SIG-M5 (cell line): ENCODE measurements at places on chromosomes 12 and 14.
A peak's percentile ranks its signal among the peaks of the same experiment; 100 is the strongest.

DNA sequence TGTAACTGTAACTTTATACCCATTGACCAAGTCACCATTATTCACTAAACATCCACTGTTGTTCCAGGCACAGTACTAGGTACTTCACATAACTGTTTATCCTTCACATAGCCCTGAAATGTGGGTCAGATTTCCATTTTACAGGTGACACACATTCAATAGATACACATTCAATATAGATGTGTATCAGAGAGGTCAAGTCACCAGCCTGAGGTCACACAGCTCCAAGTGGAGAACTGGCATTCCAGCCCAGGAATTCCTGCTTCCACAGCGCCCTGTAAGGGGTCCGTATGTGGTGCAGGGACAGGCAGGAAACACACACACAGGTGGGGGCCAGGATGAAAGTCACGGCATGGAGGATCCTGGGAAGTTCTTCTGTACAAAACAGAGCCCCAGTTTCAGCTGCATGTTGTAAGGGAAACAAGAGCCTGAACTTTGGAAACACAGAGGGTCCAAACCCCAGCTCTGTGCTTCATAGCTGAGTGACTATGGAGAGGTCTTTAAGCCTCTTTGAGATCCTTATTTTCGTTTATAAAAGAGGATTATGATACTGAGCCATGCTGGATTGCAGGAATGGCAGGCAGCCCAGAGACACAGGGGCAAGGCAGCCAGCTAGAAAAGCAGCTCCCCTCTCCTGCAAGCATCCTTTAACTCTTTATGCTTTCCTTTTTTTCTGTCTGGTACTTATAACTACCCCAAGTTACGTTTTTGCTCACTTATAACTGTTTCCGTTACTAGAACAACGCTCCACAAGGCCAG, 50.3 kb upstream of the DICER1 start:
- DNase-seq: no peak

GRCh38 chr12:116186482-116187150, 90.9 kb downstream of the MED13L start:
- DNase-seq: no peak

- no peak for DNase-seq
Observed at GRCh38 chr12:57240066-57240921, 10.7 kb downstream of the STAC3 start.

DNA sequence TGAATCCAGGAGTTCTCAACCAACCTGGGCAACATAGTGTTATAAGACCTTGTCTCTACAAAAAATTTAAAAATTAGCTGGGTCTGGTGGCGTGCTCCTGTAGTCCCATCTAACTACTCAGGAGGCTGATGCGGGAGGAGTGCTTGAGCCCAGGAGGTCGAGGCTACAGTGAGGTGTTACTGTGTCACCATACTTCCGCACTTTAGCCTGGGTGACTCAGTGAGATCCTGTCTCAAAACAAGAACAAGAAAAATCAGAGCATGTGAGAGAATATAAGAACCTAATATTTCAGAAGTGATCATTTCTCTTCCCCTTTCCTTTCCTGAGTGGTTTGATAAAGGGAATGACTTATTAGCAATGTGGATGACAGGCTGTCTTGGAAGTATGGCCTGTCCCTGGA, 9.5 kb downstream of the TRAF3 start:
- no peak for DNase-seq

DNA sequence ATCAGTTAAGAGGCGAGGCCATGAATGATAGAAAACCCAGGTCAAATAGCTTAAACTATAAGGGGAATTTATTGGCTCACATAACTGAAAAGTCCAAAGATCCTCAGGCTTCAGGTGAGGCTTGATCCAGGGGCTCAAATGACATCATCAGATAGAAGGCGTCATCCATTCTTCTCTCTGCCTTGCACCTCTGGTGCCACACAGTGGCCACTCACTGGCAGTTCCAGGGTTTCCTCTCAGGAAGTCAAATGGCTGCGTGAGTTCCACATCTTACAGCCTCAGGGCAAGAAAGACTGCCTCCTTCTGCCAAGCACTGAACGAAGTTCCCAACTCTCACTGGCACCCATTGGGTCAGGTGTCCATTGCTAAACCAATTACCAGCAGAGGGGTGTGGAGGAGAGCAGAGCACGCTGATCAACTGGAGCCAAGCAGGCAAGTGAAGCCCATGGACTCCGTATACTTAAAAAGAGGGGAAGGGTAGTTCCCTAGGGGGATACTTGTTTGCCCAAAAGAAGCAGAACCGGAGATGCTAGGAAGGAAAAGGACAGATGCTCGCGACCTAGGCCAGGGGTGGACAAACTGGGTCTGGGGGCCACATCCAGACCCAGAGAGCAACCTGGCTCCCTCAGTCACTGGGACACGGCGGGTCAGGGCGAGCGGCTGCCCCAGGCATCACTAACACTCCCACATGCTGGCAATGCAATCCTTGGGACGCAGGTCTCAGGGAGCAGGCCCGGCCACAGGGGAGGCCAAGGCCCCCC, 69.3 kb downstream of the SERPINA3 start:
- no peak for DNase-seq

- no peak for DNase-seq
Observed at GRCh38 chr12:95620171-95620570, 68.9 kb upstream of the USP44 start.

DNA sequence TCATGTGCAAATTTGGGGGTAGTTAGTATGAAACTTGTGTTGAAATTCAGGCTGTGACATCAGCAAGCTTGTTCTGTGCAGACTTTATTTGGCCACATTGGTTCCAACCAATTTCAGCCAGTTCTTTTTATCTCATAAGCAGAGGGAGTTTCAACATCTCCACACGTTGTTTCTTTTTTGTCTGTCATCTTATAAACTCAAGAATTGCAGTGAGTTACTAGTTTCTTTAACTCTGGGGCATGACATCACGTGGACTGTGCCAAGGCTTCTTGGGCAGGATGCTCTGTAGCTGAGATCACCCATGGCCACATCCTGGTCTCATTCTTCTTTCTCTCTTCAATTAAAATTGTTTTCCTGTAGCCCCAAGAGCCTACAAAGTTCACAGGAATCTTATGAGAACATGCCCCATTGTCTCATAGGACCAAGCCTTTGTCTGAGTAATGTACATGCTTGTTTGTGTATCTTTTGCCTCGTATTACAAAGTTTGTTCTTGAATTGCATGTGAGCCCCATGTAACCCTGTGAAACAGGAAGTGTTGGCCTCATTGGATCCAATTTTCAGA, 982.0 kb upstream of the TMEM132C start:
- no peak for DNase-seq

- no peak for DNase-seq
Observed at GRCh38 chr12:102708108-102708507, 208.9 kb downstream of the PAH start.

GRCh38 chr14:22998329-22999012, 11.5 kb downstream of the C14orf93 start:
- no peak for DNase-seq

GRCh38 chr12:49019443-49020324, 1.1 kb upstream of the PRKAG1 start:
- DNase-seq: peak; percentile 34

GRCh38 chr12:103680591-103681141, 93.6 kb downstream of the STAB2 start:
- DNase-seq: no peak

DNA sequence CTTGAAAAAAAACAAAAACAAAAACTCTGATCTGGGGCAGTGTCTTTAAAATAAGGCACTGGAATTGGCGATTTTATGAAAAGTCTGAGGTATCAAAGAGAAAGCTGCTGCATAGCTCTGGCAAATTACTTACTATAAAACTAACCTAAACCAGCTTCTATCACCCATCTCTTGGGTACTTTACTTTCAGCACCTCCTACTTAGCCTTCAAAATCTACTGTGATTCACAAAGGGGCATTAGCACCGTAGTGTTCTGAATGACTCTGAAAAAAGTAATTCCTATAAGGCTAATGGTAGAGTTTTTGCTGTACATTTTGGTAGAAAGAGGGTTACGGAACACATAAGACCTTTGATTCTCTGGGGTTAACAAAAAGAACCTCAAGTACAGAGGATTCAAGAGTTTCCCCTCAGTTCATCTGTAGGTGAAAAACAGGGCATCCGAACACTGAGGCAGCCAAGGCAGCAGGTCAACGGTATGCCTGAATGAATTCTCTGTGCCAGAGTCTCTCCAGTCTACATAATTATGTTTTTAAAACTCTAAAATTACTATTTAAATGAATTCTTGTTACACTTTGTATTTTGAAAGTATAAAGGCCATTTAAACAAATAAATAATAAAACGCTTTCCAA, 101.5 kb downstream of the ELK3 start:
- no peak for DNase-seq

GRCh38 chr14:37172024-37172869, at the start of gene SLC25A21:
Gene SLC25A21 (minus strand): TSS chr14:37172606.
- DNase-seq: no peak

DNA sequence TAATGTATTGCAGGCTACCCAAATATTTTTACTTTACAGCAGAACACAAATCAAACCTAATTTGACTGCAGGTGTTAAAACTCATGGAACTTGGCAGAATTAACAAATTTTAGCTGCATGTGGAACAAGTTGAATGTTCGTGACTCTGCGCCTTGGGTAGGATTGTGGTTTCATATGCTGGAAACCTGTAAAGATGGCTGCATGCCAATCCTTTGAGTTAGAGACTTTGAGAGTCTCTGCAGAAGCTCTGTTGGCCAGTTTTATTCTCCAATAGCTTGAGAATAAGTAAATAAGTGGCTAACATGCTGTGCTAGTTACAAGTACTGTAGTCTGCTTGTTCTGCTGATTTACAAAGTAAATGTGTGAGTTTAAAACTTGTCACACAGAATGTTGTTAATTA, 77.8 kb downstream of the PDE6H start:
- no peak for DNase-seq

GRCh38 chr14:67892466-67893100, 73.0 kb downstream of the RAD51B start:
- DNase-seq: no peak

GRCh38 chr12:121175383-121176119, 34.4 kb upstream of the P2RX4 start:
- no peak for DNase-seq

GRCh38 chr12:75722714-75723200, 211.3 kb upstream of the KRR1 start:
- peak; percentile 24 for DNase-seq

DNA sequence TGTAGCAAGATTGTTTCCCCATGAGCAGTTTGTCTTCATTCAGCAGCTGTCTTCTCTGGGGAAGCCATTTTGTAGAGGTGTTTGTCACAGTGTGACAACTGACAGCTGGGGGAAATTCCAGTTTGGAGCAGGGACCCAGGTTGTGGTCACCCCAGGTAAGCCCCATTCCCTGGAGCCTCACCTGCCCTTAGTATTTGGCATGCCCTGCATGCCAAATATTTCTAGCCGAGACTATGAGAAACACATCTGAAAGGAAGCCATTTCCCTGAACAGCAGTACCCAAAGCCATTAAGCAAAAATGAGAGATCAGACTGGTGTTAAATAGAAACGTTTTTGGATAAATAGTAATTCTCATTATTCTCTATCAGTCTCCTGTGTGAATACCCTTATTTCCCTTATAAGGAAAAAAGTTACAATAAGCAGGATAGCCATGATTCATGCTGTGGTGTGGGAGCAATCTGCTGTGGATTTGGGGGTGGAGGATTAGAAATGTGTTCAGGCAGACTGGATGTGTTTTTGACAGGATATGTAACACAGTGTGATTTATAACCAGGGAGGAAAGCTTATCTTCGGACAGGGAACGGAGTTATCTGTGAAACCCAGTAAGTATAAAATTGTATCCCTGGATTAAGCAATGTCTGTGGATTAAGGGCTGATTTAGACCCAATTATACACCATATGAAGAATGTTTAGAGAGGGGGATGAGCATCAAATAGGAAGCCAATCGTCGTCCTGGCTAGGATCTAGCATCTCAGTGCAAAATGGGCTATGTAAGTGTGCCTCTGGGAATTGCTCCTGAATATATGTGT, 68.9 kb downstream of the DAD1 start:
- no peak for DNase-seq
